Small intestine (tissue), 16 donors: ENCODE measurements at places on chromosomes 2 and 18. TPM values are rescaled to one million over a fixed set of nuclear protein-coding genes. Genes with fewer than 3 reads are reported as not detected.

INHBB gene
- 3.2 TPM for polyA plus RNA-seq

TCF23 gene
- not detected for polyA plus RNA-seq

ZNF892 gene
- not detected for polyA plus RNA-seq

PRKAG3 gene
- polyA plus RNA-seq, result not detected

RPE gene
- polyA plus RNA-seq, result 39.3 TPM

LYG2 gene
- polyA plus RNA-seq, result not detected

ANKRD30BL gene
- not detected for polyA plus RNA-seq

SCN3A gene
- polyA plus RNA-seq, result 3.7 TPM

MGAT4A gene
- polyA plus RNA-seq, result 50.4 TPM

APOB gene
- 140 TPM for polyA plus RNA-seq

TRIM54 gene
- polyA plus RNA-seq, result 5.4 TPM

RTP5 gene
- polyA plus RNA-seq, result not detected

C2orf78 gene
- not detected for polyA plus RNA-seq
